ENCODE measurements at places on chromosomes 7 and 10. TPM values are rescaled to one million over a fixed set of nuclear protein-coding genes. Genes with fewer than 3 reads are reported as not detected.

The PVRIG gene
- total RNA-seq: 24.5 TPM

The CASP2 gene
- total RNA-seq: 105 TPM

- H3K27ac ChIP-seq: no peak overlapping the region
- H3K4me3 ChIP-seq: no peak overlapping the region
- H3K4me1 ChIP-seq: no peaks in the 10 kb centered on the region
- peaks cover 4% of the 10 kb centered on the region for H3K27me3 ChIP-seq
- DNase-seq: no peak
- H3K36me3 ChIP-seq: no peaks in the 10 kb centered on the region
Observed at GRCh38 chr7:155594961-155595366, 48.6 kb upstream of the CNPY1 start.

DNA sequence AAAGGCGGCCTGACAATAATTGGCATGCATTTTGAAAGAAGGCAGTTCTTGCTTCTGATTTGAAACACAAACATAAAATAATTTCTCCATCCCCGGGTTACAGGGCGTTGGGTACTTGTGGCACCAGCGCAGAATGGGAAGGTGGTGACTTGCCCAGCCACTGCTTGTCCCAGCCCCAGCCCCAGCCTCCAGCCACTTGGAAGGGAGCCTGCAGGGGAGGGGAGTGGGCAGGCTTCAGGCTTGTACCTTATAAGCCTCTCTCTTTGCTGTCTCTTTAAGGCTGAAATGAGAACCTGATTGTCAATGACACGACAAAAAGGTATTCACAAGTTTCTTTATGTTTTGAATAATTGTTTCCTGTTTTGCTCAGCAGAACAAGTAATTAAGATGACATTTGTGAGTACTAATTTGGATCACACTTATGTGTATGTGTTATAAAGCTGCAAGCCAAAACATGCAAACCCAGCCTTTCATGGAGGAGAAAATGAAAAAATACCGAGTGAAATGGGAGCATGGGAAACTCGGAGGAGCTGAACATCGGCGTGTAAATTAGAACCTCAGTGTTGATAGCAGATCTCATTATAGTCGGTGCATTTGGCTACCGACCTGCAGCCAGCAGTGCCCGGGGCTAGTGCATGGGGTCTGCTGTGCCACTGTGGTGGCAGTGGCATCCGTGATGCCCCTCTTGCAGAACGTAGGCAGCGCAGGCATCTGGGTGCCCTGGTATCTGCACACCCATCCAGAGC is 129.9 kb downstream of the EBF3 start:
- no peak overlapping the region for H3K27ac ChIP-seq
- H3K27me3 ChIP-seq: no peaks in the 10 kb centered on the region
- DNase-seq: no peak
- no peak overlapping the region for H3K4me3 ChIP-seq
- no peaks in the 10 kb centered on the region for H3K36me3 ChIP-seq
